ENCODE measurements at places on chromosomes 3 and 15.

GRCh38 chr3:138817695-138818094 is 17.0 kb downstream of the PIK3CB start:
- DNase-seq, result no peak

DNA sequence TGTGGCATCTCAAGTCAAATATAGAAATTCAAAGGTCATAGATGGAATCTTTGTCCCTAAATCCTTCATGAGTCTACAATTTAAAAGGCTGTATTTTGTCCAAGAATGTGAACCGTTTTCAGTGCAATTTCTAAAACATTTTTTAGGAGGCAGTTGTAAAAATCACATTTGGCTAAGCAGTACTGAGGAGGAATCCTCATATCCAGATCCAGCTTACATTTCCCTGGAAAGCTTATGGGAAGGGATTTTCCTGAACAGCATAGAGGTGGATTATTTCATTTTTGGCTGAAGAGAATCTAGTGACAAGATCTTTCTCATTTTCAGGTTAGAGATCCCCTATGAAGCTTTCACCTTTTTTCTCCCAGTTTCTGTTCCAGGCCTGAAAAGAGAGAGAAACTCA is 178.4 kb downstream of the POLR2M start:
- DNase-seq, result no peak

GRCh38 chr15:43133430-43134156 is at the start of gene TMEM62:
TMEM62 (plus strand) TSS chr15:43133586; CDS start chr15:43133803, 217 bp downstream.
- peak; percentile 60 for DNase-seq

DNA sequence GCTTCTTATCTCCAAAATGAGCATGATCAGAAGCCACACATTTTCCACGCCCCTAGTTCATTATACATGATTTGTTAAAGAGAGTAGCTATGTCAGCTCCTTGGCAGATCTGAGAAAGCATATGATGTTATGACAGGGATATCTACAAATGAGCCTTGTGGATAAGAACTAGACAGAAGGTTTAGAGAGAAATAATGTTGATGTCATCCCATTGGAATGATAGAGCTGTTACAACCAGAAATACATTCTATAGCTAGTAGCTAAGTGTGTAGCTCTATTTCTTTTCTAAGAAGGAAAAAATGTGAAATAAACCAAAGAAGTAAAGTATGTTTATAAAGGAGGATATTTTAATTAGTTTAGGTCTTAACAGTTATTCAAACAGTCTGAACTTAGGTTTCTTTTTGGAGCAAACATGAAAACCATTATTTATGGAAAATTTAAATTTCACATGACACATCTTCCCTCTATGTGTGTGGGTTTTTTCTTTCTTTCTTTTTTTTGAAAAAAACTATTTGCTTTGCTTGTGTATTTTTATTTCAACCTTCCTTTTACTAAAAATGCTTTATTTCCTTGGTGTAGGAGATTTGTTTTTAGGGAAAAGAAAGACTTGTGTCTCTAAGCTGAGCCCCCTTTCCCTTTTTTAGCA is 167.7 kb downstream of the GHSR start:
- no peak for DNase-seq

- DNase-seq, result no peak
Observed at GRCh38 chr15:53448232-53449015, 311.0 kb downstream of the WDR72 start.

GRCh38 chr15:38461066-38461833 is 7.3 kb downstream of the FAM98B start:
- DNase-seq, result no peak

DNA sequence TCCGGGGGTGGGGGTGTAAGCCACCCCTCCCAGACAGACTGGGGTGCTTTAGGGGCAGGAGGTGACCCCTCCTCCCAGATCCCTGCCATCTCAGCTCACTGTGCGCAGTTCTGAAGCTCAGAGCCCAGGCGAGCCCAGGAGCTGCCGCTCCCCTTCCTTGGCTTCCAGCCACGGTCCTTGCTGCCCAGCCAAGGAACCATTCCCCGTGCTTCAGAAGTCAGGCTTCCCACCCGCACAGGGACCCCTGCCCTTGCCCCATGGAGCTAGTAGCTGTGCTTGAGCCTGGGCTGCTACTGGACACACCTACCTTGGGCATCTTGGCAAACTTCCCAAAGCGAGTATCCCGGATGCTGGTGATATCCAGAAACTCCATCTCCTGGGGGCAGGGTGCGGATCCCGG is 4.8 kb downstream of the PLCB2 start:
- no peak for DNase-seq

DNA sequence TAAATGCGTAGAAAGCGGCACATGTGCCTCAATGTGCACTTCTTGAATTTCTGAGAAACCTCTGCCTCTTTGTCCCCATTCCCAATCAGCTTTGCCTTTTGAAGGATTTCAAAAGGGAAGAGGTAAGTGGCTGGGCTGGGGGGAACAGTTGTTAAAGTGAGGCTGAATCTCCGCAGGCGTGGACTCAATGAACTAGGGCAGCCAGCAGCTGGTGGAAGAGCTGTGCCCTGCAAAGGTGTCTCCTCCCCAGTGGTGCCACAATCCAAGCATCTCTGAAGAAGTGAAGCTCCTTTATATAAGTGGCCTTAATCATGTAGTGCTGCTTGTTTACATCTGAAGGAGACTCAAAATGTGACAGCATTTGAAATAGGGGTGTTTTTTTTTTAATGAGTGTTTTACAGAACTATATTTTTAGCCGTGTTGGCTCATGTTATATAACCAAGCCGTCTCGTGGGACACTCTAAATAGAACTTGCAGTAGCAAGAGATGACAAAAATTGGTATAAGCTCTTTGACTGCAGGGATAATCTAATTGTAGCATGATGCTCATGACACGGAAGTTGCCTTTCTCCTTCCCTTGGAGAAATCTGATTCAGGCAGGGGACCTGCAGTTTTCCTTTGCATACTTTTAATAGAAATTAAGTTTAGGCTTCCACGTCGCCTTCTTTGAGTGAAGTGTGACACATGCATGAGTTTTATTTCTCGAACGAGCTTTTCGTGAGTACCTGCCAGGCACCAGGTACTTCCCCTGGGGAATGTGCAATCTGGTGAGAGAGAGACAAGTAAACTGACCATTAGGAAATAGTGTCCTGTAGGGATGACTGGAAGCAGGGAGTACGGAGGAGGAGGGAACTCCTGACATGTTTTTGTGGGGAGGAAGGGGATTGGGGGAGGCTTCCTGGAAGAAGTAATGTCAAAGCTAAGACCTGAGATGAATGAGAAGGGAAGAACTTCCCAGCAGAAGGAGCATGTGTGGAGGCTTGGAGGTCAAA is 179.7 kb upstream of the BHLHE40 start:
- DNase-seq, result no peak

DNA sequence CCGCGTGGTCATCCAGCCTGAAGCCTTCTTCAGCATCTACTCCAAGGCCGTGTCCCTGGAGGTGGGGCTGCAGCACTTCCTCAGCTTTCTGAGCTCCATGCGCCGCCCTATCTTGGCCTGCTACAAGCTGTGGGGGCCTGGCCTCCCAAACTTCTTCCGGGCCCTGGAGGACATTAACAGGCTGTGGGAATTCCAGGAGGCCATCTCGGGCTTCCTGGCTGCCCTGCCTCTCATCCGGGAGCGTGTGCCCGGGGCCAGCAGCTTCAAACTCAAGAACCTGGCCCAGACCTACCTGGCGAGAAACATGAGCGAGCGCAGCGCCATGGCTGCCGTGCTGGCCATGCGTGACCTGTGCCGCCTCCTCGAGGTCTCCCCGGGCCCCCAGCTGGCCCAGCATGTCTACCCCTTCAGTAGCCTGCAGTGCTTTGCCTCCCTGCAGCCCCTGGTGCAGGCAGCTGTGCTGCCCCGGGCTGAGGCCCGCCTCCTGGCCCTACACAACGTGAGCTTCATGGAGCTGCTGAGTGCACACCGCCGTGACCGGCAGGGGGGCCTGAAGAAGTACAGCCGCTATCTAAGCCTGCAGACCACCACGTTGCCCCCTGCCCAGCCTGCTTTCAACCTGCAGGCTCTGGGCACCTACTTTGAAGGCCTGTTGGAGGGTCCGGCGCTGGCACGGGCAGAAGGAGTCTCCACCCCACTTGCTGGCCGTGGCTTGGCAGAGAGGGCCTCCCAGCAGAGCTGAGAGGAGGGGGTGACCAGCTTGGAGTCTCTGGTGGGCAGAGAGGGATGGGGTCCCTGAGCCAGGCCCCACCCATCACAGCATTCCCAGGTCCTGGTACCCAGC is 37.9 kb downstream of the GOLGA6A start:
- no peak for DNase-seq

- no peak for DNase-seq
Observed at GRCh38 chr15:39188930-39189329, 391.9 kb upstream of the THBS1 start.

DNA sequence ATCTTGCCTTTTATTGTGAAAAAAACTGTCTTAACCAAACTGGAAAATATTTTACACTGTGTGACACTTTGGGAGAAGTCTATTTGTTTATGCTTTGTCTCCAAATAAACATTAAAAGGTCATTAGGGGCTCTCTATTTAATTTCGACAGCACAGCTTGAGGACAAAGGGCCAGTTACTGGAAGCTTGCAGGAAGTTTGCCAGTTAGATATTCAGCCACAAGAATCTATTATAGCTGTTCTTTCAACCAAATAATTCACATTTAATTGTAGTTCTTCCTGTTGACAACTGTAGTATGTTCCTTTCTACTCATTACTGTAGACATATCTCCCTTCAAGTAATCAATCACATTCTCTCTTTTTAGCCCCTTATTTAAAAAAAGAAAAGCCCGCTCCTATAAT is 6.1 kb downstream of the CP start:
- DNase-seq, result no peak

DNA sequence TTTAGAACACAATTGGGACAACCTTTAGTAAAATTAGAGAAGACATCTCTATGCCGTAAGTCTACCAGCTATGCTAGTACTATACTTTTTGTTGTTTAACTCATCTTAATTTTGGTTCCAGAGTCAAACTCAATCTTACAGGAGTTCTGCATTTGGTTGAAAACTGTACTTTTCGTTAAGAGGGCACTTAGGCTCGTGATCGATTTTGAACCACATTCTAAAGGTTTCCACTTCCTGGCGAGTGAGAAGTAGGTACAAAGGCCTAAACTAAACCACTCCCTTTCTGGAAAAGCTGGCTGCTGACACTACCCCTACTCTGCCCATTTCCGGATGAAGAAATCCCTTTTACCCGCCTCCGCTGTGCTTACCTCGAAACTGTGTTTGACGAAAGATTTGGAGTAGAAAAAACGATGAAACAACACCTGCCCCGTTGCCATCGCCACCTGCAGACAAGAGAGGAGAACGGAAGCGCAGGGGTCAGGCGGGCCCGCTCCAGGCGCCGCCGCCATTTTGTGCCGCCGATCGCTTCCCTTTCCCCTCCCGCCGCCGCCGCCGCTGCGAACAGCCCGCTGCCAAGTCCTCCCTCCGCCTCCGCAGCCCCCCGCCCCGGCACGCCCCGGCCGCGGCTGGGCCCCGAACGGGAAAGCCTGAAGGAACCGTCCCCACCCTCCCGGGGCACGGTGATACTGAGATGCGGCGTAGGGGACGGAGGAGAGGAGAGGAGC is 748 bp downstream of the CCNL1 start:
- peak; percentile 69 for DNase-seq

DNA sequence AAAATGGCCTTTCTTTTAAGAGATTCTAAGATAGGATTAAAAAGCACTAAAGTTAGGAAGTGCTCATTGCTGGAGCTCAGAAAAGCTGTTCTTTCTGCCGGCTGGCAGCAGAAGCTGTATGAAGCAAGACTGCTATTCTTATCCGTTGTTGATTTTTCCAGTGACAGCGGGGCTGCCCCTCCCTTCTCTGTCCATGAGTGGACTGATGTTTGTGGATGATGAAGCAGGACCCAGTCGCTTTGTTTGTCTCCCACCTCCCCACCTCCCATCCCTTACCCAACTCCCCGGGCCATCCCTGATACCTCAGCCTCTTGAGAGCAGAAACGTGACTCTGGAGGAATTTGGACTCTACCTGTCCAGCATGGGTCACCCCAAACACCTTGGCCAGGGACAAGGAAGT is 10.3 kb upstream of the MUSTN1 start:
- DNase-seq, result no peak

- DNase-seq, result no peak
Observed at GRCh38 chr3:145698749-145699148, 462.2 kb downstream of the PLOD2 start.

GRCh38 chr3:5205165-5205941 is 17.8 kb downstream of the EDEM1 start:
- no peak for DNase-seq

DNA sequence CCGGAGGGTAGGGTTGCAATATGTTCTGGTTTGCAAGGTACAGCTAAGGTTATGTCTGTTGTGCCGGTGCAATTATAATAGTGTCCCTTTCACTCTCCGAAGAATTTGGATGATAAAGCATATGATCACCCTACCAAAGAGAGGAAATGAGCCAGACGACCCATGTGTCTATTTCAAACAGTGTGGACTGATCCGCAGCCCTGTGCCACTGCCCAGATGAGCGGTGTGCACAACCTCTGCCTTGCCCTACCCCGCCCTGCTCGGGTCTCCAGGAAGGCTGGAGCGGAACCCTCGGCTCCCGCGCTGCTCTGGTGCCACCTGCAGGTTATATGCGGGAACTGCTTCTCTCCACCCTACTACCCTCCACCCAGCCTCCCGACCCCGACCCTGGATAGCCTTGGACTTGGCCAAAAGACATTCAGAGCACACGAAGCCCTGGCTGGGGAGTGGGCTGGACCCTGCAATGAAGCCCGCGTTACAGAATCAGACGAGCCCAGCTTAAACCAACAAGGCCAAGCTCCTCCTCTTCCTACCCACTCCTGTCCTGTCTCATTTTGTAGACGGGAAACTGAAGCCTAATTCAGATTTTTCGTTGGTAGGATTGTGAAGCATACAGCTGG is 68.4 kb upstream of the CHRNB4 start:
- peak; percentile 42 for DNase-seq

DNA sequence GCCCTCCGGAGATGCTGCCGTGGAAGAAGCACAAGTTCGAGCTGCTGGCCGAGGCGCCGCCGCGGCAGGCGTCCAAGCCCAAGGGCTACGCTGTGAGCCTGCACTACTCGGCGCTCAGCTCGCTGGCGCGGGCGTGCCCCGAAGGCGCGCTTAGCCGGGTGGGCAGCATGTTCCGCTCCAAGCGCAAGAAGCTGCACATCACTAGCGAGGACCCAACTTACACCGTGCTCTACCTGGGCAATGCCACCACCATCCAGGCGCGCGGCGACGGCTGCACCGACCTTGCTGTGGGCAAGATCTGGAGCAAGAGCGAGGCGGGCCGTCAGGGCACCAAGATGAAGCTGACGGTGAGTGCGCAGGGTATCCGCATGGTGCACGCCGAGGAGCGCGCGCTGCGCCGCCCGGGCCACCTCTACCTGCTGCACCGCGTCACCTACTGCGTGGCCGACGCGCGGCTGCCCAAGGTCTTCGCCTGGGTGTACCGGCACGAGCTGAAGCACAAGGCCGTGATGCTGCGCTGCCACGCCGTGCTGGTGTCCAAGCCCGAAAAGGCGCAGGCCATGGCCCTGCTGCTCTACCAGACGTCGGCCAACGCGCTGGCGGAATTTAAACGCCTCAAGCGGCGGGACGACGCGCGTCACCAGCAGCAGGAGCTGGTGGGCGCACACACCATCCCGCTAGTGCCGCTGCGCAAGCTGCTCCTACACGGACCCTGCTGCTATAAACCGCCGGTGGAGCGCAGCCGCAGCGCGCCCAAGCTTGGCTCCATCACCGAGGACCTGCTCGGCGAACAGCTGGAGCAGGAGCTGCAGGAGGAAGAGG is 1.3 kb downstream of the FAM43A start:
- DNase-seq, result no peak

GRCh38 chr15:58952751-58953150 is 19.3 kb upstream of the SLTM start:
- DNase-seq, result no peak

GRCh38 chr15:79163395-79163794 is 72.8 kb upstream of the RASGRF1 start:
- no peak for DNase-seq

GRCh38 chr3:99317201-99317600 is 321.2 kb upstream of the COL8A1 start:
- no peak for DNase-seq

- no peak for DNase-seq
Observed at GRCh38 chr3:37457378-37458065, 283.1 kb upstream of the LRRFIP2 start.
